Tongue (tissue), 3 donors: ENCODE measurements at places on chromosomes 4 and X.

- DNase-seq = no peak
Observed at GRCh38 chr4:48931459-48931858, 24.9 kb upstream of the OCIAD2 start.

GRCh38 chr4:11436673-11437072 is 8.0 kb upstream of the HS3ST1 start:
- no peak for DNase-seq

- DNase-seq = no peak
Observed at GRCh38 chrX:37753384-37753783, 26.5 kb upstream of the CYBB start.

DNA sequence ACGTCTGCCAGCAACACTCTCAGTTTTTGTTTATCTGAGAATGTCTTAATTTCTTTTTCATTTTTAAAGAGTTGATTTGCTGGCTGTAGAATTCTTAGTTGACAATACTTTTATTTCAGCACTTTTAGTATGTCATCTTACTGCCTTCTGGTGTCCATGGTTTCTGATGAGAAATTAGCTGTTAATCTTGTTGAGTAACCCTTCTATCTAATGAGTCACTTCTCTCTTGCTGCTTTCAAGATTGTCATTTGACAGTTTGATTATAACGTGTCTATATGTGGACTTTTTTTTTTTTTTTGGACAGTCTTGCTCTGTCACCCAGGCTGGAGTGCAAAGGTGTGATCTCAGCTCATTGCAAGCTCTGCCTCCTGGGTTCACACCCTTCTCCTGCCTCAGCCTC is 24.0 kb upstream of the TMEM255A start:
- no peak for DNase-seq

GRCh38 chrX:118571836-118572235 is 76.2 kb downstream of the DOCK11 start:
- no peak for DNase-seq

- DNase-seq = no peak
Observed at GRCh38 chr4:103887191-103887590, 167.4 kb upstream of the TACR3 start.

DNA sequence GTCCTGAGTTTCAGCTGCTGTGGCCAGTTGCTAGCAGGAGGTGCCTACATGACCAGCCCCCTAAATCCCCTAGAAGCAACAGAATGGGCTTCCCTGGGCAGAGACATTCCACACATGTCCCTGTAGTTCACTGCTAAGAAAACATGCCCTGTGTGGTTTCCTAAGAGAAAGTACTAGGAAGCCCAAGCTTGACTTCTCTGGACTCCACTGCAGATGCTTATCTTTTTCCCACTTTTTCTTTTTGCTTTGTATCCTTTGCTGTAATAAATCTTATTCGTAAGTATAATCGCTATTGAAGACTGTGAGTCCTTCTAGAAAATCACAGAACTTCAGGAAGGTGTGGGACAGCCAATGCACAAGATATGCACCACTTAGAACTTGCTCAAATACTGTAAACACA is 15.6 kb downstream of the RPGR start:
- no peak for DNase-seq

DNA sequence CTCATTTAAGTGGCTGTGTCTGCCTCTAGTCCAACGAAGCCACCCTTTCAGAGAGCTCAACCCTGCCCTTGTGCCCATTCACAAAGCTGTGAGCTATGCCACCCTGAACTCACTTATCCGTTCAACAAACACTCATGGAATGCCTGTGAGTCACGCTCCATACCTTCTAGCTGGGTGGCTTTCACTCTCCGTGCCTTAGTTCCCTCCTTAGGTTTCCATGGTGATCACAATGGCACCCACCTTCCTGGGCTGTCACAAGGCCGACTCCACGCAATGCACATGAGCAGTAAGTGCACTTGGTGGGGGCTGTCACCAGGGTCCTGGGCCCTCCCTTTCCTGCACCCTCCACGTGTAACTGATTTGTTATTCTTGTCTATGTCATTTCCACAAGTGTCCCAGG is 37.2 kb upstream of the PPP2R2C start:
- DNase-seq = no peak

DNA sequence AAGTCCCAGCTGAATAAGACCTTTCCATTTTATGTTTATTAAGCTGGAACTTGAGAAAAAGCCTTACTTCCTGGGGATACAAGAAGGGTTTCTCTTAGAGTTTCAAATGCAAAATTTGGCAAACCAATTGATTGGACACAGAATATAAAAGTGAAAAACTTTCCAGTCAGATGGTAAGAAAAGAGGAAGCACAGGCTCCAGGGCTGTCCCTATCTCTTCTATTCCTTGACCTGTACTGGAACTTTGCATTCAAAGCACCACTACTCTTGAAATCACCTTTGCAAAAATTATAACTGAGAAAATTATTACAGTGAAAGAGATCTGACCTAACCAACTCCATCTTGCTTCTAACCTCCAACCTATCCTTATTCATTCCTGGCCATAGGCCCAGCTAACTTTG is 11.7 kb downstream of the PROM1 start:
- no peak for DNase-seq

GRCh38 chr4:112848911-112849310 is 200.5 kb upstream of the ANK2 start:
- peak; percentile 43 for DNase-seq

GRCh38 chr4:1055721-1056590 is 44.5 kb downstream of the FGFRL1 start:
- peak; percentile 64 for DNase-seq

DNA sequence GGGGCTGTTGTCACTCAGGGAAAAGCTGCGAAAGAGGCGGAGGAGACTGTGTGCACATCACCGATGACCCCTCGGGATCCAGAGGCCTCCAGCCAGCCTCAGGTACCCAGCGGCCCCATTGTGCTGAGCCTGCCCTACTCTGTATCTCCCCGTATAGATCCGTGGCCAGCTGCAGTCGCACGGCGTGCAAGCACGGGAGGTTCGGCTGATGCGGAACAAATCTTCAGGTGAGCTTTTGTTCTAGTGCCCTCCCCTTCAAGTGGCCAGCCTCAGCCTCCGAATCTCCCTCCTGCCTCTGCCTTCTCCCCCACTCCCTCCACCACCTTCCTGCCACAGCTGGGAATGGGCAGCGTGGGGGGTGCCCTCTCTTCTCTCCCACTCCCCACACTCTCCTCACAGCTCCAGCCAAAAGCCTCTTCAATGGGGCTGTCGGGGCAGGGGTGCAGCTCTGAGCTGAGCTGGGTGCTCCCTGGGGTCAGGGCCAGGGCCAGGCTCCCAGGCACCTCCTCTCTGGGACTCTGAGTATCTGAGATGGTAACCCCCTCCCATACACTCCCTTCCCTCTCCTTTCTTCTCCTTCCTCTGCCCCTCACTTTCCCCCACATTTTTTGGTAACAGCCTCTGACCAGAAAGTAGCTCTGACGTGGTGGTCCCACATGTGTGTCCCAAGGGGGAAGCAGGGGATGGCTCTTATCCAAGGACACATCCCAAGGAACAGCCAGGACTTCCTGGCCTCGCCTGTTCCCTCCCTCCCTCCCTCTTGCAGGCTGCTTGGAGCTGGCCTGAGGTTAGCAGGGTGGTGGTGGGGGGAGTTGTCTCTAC is 20.4 kb upstream of the UBA1 start:
- DNase-seq = no peak
